ENCODE measurements at places on chromosomes 2 and 18. TPM values are rescaled to one million over a fixed set of nuclear protein-coding genes. Genes with fewer than 3 reads are reported as not detected.

The PREB gene
- total RNA-seq = 11.0 TPM

The ONECUT2 gene
- not detected for total RNA-seq

The APLF gene
- total RNA-seq = 11.2 TPM

The MATN3 gene
- total RNA-seq = not detected

The MAPK4 gene
- not detected for total RNA-seq

The KCNIP3 gene
- total RNA-seq = not detected

The EML6 gene
- total RNA-seq = 0.73 TPM

The TMEM198 gene
- total RNA-seq = not detected

The SPC25 gene
- total RNA-seq = 1.3 TPM

The TMEM200C gene
- total RNA-seq = under 0.01 TPM

The PARD3B gene
- 0.94 TPM for total RNA-seq

The TNFAIP6 gene
- 11.1 TPM for total RNA-seq

The IL36A gene
- not detected for total RNA-seq

The GPAT2 gene
- 1.3 TPM for total RNA-seq

The SERPINB12 gene
- total RNA-seq = not detected

The CLEC4F gene
- 0.21 TPM for total RNA-seq

The EFHD1 gene
- total RNA-seq = 0.42 TPM

The SF3B1 gene
- 702 TPM for total RNA-seq

The NDUFV2 gene
- 355 TPM for total RNA-seq

The TPGS2 gene
- 35.5 TPM for total RNA-seq

The CARF gene
- total RNA-seq = 12.5 TPM

The PPP4R1 gene
- 104 TPM for total RNA-seq

The B4GALT6 gene
- 1.0 TPM for total RNA-seq

The SP140 gene
- 96.6 TPM for total RNA-seq

The BCL2L11 gene
- total RNA-seq = 53.2 TPM

The ABCG8 gene
- not detected for total RNA-seq

The C2orf92 gene
- 4.5 TPM for total RNA-seq

The HAUS1 gene
- 14.8 TPM for total RNA-seq

The CCBE1 gene
- total RNA-seq = under 0.01 TPM

The ASB1 gene
- total RNA-seq = 10.5 TPM

The GAD1 gene
- total RNA-seq = not detected

The COL4A4 gene
- total RNA-seq = 0.21 TPM

The CFAP65 gene
- 0.10 TPM for total RNA-seq

The TGFA gene
- total RNA-seq = 0.63 TPM

The GYPC gene
- 132 TPM for total RNA-seq

The SLC4A5 gene
- total RNA-seq = 6.7 TPM

The PLCL1 gene
- total RNA-seq = 23.4 TPM

The SMYD1 gene
- total RNA-seq = under 0.01 TPM

The SLC19A3 gene
- total RNA-seq = not detected

The SKOR2 gene
- total RNA-seq = not detected

The LONRF2 gene
- 0.10 TPM for total RNA-seq

The UNC80 gene
- not detected for total RNA-seq

The SIX3 gene
- not detected for total RNA-seq

The SIX2 gene
- 0.10 TPM for total RNA-seq

The IL1RL1 gene
- 2.7 TPM for total RNA-seq

The BCL2 gene
- total RNA-seq = 78.2 TPM

The CAPN14 gene
- 0.21 TPM for total RNA-seq

Measured in mononuclear cell (primary cell).